ENCODE measurements at places on chromosomes 7 and 10.

- no peak for DNase-seq
These were observed 5.9 kb downstream of the TSPAN33 start for GRCh38 chr7:129150199-129150996.

- DNase-seq = no peak
These were observed 11.2 kb upstream of the PRDX3 start for GRCh38 chr10:119189811-119190282.

GRCh38 chr7:55207436-55208125 lies 157.6 kb upstream of the LANCL2 start:
- no peak for DNase-seq

GRCh38 chr10:128846927-128847326 lies 620.1 kb upstream of the MGMT start:
- no peak for DNase-seq

- no peak for DNase-seq
These were observed 133.9 kb upstream of the CHST15 start for GRCh38 chr10:124227055-124227975.

DNA sequence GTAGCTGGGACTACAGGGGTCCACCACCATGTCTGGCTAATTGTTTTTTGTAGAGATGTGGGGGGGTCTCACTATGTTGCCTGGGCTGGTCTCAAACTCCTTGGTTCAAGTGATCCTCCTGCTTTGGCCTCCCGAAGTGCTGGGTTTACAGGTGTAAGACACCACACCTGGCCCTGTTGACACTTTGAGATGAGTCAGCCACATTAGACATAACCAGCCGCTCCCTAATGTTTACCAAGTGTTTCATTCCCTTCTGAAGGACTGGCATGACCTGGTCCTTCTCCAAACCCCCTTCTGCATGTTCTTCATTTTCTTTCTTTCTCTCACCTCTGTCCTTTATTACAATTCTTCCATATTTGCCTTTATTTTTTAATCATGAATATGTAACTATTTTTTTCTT lies 67.8 kb downstream of the TAF3 start:
- DNase-seq = no peak

GRCh38 chr7:141722529-141722928 lies 14.4 kb downstream of the WEE2 start:
- no peak for DNase-seq

DNA sequence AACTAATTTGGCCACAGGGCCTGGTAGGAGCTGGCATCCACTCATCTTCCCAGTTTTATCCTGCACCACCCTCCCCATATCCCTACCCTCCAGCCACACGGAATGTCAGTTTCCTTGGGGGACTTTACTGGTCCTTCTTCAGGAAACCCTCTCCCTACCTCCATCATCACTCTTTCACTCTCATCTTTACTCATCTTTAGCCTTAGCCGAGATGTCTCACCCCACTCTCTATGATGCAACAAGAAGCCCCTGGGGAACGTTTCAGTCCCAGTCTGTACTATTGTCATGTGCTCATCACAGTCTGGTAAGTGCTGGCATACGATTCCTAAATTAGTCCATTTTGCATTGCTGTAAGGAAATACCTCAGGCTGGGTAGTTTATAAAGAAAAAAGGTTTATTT lies 34.9 kb upstream of the TMEM248 start:
- DNase-seq = no peak

- DNase-seq = peak; percentile 86
These were observed at the start of gene FBXW4 for GRCh38 chr10:101694674-101695403. FBXW4 (minus strand) TSS chr10:101695170; CDS start chr10:101695105, 65 bp downstream.

DNA sequence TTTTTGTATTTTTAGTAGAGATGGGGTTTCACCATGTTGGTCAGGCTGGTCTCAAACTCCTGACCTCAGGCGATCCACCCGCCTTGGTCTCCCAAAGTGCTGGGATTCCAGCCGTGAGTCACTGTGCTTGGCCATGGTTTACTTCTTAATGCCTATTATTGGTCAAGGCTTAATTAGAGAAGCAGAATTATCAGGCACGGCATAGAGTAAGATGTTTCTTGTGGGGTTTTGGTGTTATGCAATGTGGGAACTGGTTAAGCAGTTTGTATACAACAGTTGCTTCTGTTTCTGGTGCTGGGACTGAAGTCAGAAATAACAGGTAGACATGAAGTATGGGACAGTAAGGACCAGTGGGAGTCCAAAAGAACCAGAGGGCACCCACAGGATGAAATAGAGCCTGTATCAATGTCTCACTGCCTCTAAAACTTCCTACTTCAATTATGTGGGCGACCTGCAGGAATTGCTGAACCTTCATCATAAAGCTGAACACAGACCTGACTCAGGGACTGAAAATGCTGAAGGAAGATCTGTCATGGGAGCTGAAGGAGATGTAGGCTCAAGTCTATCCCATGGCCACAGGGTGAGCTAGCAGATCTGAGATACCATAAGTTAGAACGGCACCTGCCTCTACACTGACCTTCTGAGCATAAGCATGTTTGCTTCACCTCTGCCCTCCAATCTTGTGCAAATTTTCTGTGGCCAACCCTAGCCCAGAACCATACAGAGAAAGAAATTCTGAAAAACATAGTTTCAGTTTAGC lies 38.3 kb upstream of the VCL start:
- no peak for DNase-seq

GRCh38 chr7:119969054-119969453 lies 303.9 kb upstream of the KCND2 start:
- no peak for DNase-seq

DNA sequence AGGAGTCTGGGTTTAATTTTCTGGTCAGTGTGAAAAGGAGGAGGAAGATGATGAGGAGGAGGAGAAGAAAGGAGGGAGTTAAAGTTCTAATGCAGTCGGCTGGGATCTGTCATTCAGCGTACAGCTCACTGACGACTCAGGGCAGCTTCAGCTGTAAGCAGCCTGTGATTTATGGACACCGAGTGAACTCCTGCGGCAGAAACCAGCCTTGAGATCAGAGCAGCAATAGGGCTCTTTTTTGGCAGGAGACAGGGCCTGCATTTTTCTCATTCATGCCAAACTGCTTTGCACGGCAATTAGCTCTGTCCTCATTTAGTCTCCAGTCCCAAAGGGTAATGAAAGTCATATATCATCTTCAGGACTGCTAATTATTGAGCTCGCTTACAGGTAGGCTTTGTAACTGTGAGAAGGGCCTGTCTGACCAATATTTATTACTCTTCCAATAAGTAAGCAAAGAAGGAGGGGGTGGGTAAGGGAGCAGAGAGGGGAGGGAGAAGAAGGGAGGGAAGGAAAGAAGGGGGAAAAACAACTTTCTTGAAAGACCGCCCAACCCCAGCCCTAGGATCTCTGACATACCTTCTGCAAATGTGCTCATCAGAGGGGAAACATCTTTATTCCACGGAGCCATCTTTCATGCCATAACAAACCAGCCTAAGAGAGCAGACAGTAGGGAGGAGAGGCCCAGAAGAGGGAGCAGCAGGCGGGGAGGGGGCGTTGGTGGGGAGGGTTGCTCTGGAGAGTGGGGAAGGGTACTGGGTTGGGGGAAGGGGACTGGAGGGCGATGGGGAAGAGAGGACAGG lies 48.1 kb upstream of the COMTD1 start:
- DNase-seq = no peak
